ENCODE measurements at places on chromosomes 7 and 10.

- DNase-seq: no peak
These were observed 819.6 kb upstream of the SORCS1 start for GRCh38 chr10:107984149-107984548.

GRCh38 chr10:61943674-61944378 lies 42.3 kb downstream of the ARID5B start:
- DNase-seq: no peak

- no peak for DNase-seq
These were observed 9.6 kb downstream of the TRIM56 start for GRCh38 chr7:101094791-101095375.

- no peak for DNase-seq
These were observed 84.8 kb downstream of the RSU1 start for GRCh38 chr10:16732376-16732775.

- no peak for DNase-seq
These were observed 123.7 kb upstream of the ASAH2 start for GRCh38 chr10:50375051-50375452.

- DNase-seq: no peak
These were observed 275.1 kb upstream of the FZD1 start for GRCh38 chr7:90988996-90989765.

GRCh38 chr10:114060456-114060855 lies 16.8 kb downstream of the ADRB1 start:
- no peak for DNase-seq

DNA sequence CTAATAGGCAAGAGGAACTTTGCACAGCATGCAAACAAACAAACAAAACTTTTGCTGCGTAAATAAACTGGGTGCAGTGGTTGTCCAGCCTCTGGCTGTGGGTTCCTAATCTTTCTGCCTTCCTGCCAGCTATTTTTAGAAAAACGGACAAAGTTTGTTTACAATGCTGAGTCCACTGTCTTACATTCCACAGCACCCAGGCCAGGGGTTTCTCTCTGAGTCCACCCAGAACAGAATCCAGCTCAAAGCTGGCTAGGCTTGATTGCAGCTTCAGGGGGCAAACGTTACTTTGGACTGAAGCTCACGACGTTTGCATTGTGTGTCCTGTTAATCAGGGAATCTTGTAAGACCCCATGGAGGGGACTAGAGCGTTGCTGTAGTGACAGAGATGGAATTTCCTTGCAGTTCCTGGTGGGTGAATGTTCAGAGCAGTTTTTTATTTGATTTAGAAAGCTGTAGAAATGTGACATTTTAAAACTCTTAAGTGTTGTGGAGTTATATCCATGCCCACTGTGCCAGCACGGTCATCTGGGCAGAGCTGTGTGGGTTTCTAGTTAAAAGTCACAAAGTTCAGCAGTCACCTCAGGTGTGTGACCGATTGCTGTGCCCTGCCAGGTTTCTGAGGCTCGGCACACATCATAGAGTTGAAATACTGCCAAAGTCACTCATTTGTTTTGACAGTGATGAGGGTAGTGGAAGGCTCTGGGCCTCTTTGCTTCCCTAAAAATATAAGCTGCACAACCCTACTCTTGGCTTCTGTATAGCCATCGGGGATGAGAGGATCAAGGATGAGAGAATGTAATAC lies 247.0 kb downstream of the STK31 start:
- DNase-seq: no peak

DNA sequence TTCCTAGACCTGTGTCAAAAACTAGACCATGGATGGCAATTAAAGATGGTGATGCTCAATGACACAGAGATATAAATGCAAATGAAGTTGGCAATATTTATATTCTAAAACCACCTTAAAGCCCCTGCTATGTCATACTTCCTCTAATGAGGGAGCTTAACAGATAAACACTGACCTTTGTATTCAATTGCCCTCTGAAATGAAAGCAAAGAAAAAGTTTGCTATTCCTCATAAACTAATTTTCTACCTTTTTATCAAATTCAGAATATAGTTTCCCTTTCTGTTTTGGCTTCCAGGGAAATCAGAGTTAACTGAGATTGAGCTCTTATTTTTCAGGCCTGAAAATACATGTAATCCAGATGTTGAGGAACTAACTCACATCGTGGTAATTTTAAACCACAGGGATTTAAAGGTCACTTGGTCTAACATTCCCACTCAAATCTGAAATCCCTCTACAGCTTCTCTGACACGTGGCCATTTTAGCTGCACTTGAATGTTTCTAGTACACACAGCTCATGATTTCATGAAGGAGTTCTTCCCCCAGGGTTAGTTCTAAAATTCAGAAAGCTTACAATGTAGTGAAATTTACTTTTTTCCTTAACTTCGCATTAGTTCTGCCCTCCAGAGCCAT lies 37.9 kb upstream of the ABCB5 start:
- no peak for DNase-seq

GRCh38 chr7:81447351-81447952 lies 322.4 kb downstream of the HGF start:
- no peak for DNase-seq

DNA sequence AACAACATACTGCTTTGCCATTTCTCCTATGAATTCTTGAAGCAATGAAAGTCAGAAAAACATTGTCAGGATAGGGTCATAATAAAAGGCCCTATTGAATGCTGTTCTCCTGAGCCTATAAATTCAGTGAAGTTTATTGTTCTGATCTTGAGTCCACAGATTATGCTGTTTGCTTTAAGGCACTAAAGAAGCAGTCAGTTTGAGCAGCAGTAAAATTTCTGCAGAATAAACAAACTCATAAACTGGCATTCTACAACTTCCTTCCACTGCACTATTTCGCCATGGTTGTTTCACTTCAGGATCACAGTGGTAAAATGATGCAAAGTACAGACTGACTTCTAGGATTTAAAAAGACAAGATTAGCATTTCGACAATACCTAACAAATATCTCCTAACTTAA lies 503.2 kb downstream of the SH2D4B start:
- no peak for DNase-seq

GRCh38 chr7:33421429-33421828 lies 292.1 kb downstream of the BBS9 start:
- no peak for DNase-seq

DNA sequence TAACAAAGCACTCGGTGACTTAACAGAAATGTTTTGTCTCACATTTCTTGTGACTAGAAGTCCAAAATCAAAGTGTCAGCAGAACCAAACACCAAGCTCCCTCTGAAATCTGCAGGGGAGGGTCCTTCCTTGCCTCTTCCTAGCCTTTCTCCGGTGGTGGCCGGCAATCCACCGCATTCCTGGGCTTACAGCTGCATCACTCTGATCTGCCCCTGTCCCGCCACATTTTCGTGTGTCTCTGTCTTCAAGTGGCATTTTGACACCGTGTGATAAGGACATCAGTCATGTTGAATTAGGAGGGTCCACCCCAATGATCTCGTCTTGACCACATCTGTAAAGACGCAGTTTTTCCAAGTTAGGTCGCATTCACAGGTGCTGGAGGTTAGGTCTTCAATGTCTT lies 30.5 kb upstream of the TOMM7 start:
- no peak for DNase-seq

DNA sequence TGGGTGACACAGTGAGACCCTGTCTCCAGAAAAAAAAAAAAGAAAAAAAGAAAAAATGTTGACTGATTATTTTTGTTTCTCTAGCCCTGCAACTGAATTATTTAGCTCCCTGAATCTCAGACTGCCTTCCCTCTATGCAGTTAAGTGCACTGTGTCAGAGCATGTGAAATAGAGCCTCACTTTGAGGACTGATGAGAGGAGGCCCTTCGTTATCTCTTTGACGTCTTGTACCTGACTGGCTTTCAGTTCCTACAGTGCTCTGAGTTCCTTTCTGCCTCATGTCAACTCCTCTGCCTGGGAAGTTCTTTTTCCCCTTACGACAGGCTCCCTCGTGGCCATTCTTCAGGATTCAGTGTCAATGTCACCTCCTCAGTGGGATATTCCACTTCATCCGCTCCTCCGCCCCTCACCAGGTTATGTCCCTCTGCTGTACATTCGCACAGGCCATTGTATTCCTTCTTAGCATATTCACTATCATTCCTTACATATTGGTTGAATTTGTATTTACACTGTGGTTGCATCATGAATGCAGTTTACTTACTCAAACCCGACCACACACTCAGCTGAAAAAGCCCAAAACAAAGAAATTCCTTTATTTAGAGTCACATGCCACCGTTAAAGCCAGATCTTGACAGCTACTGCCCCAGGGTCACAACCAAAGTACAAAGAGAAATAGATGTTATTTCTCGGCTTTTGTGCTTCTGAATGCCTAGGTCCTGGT lies 18.1 kb upstream of the CAMK2G start:
- no peak for DNase-seq

- DNase-seq: no peak
These were observed 489.8 kb downstream of the NEBL start for GRCh38 chr10:20407357-20407756.

GRCh38 chr7:44320141-44320540 lies 5.3 kb downstream of the CAMK2B start:
- DNase-seq: no peak

DNA sequence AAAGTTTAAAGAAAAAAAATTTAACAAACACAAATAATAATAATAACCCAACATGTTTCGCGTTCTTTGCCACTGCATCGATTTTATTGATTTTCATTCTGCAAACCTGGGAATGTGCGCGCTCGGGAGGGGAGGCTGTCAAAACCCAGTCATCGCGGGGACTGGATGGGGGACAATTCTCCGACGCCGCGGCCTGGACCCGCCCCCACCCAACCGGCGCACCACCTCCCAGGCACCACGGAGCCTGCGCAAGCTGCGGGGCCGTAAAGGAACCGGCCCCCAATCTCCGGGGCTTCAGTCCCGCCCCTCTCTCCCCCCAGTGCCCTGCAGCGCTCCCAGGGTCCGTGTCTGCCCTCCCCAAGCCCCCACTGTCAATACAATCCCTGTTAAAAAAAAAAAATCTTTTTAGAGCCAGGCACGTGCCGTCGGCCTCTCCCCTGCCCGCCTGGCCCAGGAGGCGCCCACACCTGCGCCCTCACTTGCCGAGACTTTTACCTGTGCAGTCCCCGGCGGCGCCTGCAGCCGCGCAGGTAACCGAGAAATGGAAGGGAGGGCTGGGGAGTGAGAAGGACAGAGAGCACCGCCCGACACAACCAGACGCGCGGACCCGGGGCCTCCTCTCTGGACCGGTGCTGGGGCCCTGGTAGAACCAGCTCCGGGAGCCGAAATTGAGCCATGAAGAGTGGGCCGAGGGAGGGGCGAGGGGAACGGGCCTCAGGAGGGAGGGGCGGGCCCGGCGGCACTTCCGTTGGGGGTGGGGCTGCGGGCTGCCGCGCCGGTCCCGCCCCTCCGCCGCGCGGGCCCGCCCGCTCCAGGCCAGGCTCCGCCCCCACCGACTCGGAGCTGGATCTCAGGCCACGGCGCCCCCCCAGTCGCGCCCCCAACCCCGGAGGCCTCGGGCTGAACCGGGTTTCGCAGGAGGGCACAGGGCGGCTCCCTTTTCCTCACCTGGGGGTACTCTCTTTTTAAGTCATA lies 7.6 kb upstream of the ZNF503 start:
- no peak for DNase-seq

GRCh38 chr10:11305825-11306593 lies 288.3 kb downstream of the CELF2 start:
- no peak for DNase-seq
